ENCODE measurements at places on chromosomes 16 and 17. TPM values are rescaled to one million over a fixed set of nuclear protein-coding genes. Genes with fewer than 3 reads are reported as not detected.

- H3K27ac ChIP-seq, result no peak overlapping the region
- H3K27me3 ChIP-seq, result no peaks in the 10 kb centered on the region
- DNase-seq, result no peak
- H3K4me3 ChIP-seq, result no peak overlapping the region
These were observed 1.4 kb upstream of the MILR1 start for GRCh38 chr17:64447526-64447925.

DNA sequence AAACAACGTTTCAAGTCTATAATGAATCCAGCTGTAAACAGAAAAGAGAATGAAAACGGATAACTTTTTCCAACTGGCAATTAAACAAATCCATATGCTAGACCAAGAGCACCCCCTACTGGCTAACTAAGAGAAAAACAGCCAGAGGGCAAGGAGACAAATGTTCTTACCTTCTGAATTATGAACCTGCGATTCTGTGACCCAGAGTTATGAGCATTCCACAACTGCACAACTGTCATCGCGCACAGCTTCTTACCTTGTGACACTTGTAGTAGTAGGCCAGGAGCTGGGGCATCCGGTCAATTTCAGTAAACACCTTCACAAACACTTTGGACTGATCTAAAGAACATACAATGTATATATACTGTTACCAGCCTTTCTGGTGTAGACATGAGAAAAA lies 18.6 kb downstream of the COG7 start:
- peaks cover 25% of the 10 kb centered on the region for H3K36me3 ChIP-seq
- H3K27ac ChIP-seq, result no peak overlapping the region
- no peaks in the 10 kb centered on the region for H3K27me3 ChIP-seq
- H3K4me1 ChIP-seq, result no peaks in the 10 kb centered on the region
- H3K4me3 ChIP-seq, result no peak overlapping the region
- peak; percentile 82 for DNase-seq

GRCh38 chr17:17539591-17539990 lies 43.4 kb upstream of the RASD1 start:
- no peak overlapping the region for H3K27ac ChIP-seq
- no peaks in the 10 kb centered on the region for H3K4me1 ChIP-seq
- H3K36me3 ChIP-seq, result no peaks in the 10 kb centered on the region
- H3K4me3 ChIP-seq, result no peak overlapping the region

DNA sequence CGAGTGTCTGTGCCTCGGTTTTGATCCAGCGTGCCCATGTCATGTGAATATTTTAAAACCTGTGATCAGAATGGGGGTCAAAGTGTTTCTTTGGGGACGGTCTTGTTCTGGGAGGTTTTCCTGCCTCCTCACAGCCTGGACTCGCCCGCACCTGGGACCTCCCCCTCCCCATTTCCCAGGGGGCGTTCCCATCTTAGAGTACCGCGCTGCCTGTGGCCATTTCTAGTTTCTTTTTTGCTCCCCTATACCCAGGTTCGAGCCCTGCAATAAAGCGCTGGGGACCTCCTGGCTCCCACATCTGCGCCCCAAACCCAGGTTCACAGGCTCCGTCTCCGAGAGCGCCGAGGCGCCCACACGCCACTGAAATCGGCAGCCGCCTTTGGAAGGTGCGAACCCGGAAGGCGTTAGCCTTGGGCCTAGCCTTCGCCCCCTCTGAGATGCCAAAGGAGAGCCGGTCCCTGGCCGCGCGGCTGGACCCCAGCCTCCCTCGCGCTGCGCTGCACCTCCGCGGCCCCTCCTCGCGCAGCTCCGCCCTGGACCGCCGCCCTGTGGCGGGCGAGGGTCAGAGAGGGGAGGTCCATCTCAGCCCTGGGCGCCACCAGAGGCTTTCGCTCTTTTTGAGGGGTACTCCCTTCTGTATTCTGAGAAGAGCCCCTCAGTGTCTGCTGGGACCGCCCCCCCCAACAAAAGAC lies 1.7 kb downstream of the KCNJ12 start:
- H3K27me3 ChIP-seq, result peaks cover 5% of the 10 kb centered on the region
- no peaks in the 10 kb centered on the region for H3K36me3 ChIP-seq
- DNase-seq, result no peak
- H3K4me1 ChIP-seq, result peaks cover 8% of the 10 kb centered on the region

GRCh38 chr17:47290870-47291241 lies 32.9 kb upstream of the EFCAB13 start:
- H3K4me1 ChIP-seq, result no peaks in the 10 kb centered on the region
- H3K36me3 ChIP-seq, result no peaks in the 10 kb centered on the region
- H3K4me3 ChIP-seq, result no peak overlapping the region
- no peak overlapping the region for H3K27ac ChIP-seq
- no peaks in the 10 kb centered on the region for H3K27me3 ChIP-seq
- DNase-seq, result no peak

DNA sequence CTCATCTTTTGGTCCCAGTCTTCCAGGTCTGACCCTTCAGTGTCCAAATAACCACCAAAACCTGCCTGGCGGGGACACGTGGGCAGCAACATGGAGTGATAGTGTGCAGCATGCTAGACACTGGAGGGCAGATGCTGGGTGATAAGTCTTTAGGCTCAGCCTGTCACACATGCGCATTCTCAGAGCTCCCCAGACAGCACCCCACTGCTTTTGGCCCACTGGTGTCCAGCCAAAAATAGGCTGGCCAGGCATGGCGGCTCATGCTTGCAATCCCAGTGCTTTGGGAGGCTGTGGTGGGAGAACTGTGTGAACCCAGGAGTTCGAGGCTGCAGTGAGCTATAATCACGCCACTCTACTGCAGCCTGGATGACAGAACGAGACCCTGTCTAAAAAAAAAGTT lies 12.3 kb downstream of the GINS2 start:
- no peak overlapping the region for H3K27ac ChIP-seq
- no peak for DNase-seq
- H3K36me3 ChIP-seq, result peaks cover 6% of the 10 kb centered on the region
- H3K4me3 ChIP-seq, result no peak overlapping the region
- peaks cover 7% of the 10 kb centered on the region for H3K4me1 ChIP-seq

DNA sequence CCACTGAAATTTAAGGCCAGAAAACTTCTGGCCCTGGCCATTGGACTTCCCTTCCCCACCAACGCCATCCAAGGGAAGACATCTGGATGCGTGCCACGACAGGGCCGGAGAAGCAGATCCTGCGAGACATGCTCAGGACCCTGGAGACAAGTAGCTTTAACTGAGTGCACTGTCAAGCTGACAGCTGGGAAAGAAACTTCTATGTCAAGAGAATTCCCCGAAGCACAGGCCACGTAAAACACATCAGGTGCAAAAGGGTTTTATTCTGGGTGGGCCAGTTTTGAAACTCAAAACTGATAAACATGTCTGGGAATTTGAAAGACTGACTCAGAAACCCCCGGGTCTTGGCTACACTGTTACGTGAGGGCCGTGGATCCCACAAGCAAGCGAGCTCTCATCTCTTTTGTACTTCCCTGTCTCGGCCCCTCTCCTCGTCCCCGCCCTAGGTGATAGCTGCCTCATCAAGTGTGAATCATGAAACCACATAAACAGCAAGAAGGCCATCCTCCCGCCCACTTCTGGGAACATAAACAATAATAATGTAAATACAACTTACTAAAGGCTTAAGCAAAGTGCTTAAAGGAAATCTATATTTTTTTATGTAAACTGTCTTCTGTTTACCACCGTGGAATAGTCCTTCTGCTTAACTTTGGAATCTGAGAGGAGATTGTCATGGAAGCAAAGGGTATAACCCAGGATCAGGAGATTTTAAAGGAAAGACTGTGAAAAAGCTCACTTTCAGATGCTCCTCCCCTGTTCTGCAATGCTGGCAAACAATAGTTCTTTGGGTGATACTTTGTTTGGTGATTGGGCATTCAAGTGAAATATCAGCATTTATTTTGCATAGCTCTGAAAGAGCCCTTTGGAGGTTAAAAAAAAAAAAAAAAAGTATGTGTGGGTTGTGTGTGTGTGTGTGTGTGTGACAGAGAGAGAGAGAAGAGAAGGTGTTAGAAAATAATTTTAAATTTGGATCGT lies 406.0 kb upstream of the MAF start:
- no peak for DNase-seq
- H3K4me3 ChIP-seq, result no peak overlapping the region
- H3K27me3 ChIP-seq, result no peaks in the 10 kb centered on the region

DNA sequence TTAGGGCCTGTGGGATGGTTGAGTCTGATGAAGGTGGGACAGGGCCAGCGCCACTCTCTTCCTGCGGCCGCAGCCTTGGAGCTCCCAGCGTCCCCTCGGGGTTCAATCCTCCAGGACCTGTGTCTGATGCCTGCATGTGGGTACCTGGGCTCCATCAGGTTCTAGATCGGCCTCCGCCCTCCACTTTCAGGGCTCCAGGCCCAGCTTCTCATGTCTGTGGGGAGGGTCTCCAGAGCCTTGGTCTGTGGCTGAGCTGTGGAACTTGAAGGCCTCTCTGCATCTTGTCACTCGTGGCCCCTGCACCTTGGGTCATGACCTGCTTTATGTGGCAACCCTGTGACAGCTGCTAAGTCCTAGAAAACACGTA lies 89.8 kb upstream of the ZNF750 start:
- H3K36me3 ChIP-seq, result peaks cover 20% of the 10 kb centered on the region
- H3K27ac ChIP-seq, result no peak overlapping the region
- no peaks in the 10 kb centered on the region for H3K27me3 ChIP-seq
- H3K4me3 ChIP-seq, result no peak overlapping the region
- H3K4me1 ChIP-seq, result no peaks in the 10 kb centered on the region

- no peak for DNase-seq
- H3K36me3 ChIP-seq, result peaks cover 5% of the 10 kb centered on the region
- H3K4me3 ChIP-seq, result no peak overlapping the region
- no peaks in the 10 kb centered on the region for H3K27me3 ChIP-seq
- H3K27ac ChIP-seq, result no peak overlapping the region
These were observed 41.3 kb downstream of the UBN1 start for GRCh38 chr16:4888428-4889135.

DNA sequence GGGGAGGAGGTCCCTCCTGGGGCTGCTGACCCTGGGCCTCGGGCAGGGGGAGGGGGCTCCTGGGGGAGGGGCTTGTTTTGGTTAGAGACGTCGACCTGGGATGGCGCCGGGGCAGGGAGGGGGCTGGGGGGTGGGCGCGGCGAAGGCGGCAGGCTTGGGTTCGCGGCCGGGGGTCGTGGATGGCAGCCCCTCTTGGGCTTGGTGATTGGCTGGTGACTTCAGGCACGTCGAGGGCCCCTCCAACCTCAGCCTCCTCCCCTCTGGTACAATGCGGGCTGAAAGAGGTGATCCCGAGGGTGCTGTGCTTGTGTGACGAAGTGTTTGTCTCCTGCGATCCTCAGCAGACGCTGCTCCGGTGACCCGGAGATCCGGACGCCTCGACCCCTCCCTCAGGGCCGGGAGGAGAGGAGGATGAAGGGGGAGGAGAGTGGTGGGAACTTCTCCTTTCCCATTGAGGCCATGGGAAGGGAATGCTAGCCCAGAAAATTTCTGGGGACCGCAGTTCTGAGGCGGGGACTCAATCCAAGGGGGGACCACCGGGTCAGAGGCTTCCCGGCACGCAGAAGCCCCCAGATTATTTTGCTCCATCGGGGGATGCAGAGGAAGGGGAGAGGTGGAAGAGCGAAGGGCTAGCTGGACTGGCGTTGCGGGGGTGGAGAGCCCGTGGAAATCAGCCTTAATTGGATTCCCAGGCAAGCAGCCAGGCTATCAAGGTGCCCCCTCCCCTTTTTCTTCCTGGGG lies 43.9 kb downstream of the RAI1 start:
- H3K4me1 ChIP-seq, result peaks cover 9% of the 10 kb centered on the region
- no peaks in the 10 kb centered on the region for H3K27me3 ChIP-seq
- peak overlapping the region; percentile 36 for H3K4me3 ChIP-seq
- no peaks in the 10 kb centered on the region for H3K36me3 ChIP-seq
- DNase-seq, result peak; percentile 87

GRCh38 chr16:28546626-28547025 lies 7.1 kb upstream of the SGF29 start:
- no peaks in the 10 kb centered on the region for H3K27me3 ChIP-seq
- no peak for DNase-seq
- no peaks in the 10 kb centered on the region for H3K36me3 ChIP-seq
- H3K4me1 ChIP-seq, result no peaks in the 10 kb centered on the region
- no peak overlapping the region for H3K27ac ChIP-seq
- no peak overlapping the region for H3K4me3 ChIP-seq

DNA sequence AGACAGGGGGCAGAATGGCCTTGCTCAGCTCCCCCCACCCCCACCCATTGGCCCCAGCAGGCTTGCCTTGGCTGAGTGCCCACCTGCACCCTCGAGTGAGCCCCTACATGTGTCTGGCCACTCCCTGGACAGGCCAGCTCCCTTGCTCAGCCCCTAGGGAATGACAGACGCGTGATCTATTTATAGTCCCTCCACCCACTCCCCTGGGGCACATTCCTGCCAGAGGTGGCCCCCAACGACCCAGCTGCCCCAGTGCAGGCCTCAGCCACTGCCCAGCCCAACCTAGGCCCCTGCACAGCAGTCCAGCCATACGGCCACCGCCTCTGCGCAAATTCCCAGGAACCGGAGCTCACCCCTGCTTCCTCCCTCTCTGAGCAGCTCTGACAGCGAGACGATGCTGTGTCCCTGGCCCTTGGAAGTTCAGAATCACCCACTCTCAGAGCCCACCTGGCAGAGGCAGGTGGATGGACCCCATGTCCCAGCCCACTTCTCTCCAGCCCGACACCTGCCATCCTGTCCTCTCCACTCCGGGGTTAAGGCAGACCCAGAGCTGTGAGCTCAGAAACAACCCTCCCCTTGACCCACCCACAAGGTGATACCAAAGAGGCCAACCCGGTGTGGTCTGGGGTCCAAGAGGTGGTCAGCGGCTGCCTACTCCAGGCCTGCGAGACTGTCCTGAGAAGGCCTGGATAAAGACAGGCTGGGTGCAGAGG lies 11.5 kb upstream of the P2RX1 start:
- no peaks in the 10 kb centered on the region for H3K36me3 ChIP-seq
- no peak overlapping the region for H3K4me3 ChIP-seq
- no peak overlapping the region for H3K27ac ChIP-seq
- H3K27me3 ChIP-seq, result no peaks in the 10 kb centered on the region
- H3K4me1 ChIP-seq, result no peaks in the 10 kb centered on the region
- DNase-seq, result peak; percentile 62

GRCh38 chr16:16940351-16940750 lies 530.4 kb downstream of the XYLT1 start:
- H3K4me3 ChIP-seq, result no peak overlapping the region
- no peaks in the 10 kb centered on the region for H3K36me3 ChIP-seq
- DNase-seq, result no peak
- no peaks in the 10 kb centered on the region for H3K4me1 ChIP-seq
- H3K27me3 ChIP-seq, result no peaks in the 10 kb centered on the region

DNA sequence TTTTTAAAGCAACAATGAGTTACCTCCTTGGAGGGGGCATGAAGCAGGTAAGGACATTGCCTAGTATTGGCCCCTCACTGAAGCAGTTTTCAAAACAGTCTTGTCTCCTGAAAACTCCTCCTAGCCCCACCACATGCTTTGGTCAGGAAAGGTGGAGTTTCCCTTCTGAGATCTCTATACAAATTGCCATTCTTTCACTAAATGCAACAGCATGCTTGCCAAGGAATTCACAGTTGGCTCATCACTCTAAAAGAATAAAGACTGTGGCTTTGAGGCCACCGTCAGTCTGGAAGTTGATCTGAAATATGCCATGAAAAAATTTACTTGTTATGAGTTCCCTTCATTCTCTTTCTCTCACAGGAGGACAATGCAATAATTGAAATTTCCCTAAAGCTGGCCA lies 4.2 kb downstream of the TTC19 start:
- no peaks in the 10 kb centered on the region for H3K27me3 ChIP-seq
- H3K27ac ChIP-seq, result no peak overlapping the region
- no peaks in the 10 kb centered on the region for H3K4me1 ChIP-seq
- H3K4me3 ChIP-seq, result no peak overlapping the region
- peaks cover 34% of the 10 kb centered on the region for H3K36me3 ChIP-seq

Gene KRTAP4-2
- not detected for polyA plus RNA-seq

Gene KIF2B
- polyA plus RNA-seq, result not detected

Gene MT1G
- polyA plus RNA-seq, result 2,564 TPM

Gene NPIPA2
- not detected for polyA plus RNA-seq

Gene TBX2
- polyA plus RNA-seq, result 122 TPM

Gene BICDL2
- polyA plus RNA-seq, result 2.9 TPM

Gene PROCA1
- polyA plus RNA-seq, result 3.5 TPM

Gene SKAP1
- 42.6 TPM for polyA plus RNA-seq

Gene HIGD1B
- 3.2 TPM for polyA plus RNA-seq

Gene ASPA
- polyA plus RNA-seq, result 24.2 TPM

All from kidney (tissue), 22 donors.